ENCODE measurements at places on chromosomes 4 and X.

DNA sequence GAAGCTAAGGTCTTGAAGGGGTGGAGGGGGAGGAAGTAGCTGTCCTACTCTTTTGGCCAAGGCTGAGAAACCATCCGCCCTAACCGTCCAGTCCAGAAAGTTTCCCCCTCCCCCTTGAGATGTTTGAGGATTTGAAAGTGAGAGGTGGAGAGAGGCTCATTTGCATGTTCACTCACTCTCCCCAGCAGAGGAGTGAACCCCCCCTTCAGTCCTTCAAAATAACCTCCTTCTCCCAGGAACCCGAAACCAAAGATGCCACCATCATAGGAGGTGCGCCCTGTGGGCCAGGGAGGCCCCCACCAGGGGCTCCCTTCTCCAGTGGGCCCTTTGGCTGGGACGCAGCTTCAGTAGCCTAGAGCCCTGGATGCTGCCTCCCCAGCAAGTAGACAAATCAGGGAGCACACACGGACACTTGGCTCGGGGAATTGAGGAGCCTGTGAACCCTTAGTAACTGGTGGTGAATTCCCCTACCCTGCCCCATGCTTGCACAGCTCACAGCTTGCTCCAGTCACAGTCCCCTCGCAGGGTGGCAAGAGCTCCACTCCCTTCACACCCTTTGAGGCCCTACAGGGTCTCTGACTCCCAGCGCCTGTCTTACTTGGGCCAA, 25.6 kb downstream of the ELF4 start:
- DNase-seq, result peak; percentile 90

DNA sequence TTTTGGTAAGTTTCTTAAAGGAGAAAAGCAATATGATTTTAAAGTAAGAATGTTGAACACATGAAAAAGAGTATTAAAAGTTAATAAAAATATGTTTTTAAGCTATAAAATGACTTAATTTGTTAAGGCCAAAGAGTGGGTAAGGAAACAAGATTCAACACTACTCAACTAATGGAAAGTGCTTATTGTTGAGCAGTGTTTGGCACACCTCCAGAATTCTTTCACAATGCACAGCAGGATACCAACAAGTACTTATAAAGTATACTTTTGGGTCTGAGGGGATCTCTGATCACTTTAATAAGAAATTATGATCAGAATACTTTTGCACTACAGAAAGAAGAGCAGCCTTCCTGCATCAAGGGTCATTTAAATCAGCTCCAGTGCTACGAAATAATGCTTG, 5.9 kb downstream of the LAMP2 start:
- no peak for DNase-seq

DNA sequence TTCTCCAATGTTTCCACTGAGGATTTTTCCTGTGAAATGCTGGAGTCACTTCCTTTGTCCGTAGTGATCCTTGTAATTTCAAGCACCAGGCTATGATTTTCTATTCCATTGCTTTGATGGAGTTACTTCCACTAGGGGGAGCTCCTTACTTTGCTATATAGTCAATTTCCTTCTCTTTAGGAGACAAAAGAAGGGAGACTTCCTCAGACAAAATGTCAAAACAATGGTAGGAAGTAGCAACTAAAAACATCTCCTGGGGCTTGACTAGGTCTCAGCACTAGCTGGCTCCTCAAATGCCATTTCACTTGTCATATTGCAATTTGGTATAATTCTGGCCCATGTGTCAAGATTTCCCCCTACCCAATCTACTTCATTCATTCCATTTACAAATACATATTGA, 24.1 kb downstream of the ZCCHC12 start:
- DNase-seq, result peak; percentile 25

- DNase-seq, result no peak
Measured at GRCh38 chrX:67673741-67674274, 130.0 kb downstream of the AR start.

DNA sequence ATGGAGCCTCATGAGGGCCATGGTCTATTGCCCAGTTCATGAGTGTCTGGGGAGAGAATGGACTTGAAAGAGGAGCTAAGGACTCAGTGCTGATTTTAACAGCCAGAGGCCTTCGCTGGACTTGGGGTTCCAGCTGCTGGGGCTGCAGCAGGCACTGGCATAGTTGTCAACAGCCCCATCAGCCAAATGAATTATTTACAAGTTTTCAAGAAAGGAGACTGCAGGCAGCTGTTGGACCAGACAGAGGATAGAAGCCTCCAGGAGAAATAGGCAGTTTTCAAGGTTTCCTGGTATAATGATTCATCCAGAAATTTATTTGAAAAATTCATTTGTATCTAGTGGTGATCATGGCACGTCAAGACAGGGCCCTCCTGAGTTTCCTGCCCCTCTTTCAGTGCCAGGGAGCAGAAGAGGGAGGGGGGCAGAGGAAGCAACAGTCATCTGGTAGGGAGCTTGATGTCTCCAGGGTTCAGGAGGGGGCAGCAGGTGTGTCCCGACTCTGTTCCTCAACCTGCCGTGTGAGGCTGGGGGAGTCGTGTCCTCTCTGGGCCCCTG, 63.1 kb upstream of the GPR78 start:
- no peak for DNase-seq

- peak; percentile 62 for DNase-seq
Measured at GRCh38 chr4:146061610-146062334, 113.7 kb upstream of the LSM6 start.

Data from GM12865 (cell line).